ENCODE measurements at places on chromosomes 5 and 9.

GRCh38 chr9:3215658-3216057, 310.1 kb downstream of the RFX3 start:
- no peak for DNase-seq

- no peak for DNase-seq
These were observed 1800.2 kb downstream of the MAT2B start for GRCh38 chr5:165305596-165305995.

DNA sequence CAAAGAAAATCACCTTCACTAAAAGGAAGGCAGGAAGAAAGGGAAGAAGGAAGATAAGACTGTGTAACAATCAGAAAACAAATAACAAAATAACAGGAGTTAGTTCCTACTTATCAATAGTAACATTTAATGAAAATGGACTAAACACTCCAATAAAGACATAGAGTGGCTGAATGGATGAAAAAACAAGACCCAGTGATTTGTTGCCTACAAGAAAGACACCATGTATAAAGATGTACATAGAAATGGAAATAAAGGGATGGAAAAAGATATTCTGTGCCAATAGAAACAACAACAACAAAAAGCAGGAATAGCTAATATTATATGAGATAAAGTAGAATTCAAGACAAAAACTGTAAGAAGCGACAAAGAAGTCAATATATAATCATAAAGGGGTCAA, 116.8 kb downstream of the LURAP1L start:
- no peak for DNase-seq

DNA sequence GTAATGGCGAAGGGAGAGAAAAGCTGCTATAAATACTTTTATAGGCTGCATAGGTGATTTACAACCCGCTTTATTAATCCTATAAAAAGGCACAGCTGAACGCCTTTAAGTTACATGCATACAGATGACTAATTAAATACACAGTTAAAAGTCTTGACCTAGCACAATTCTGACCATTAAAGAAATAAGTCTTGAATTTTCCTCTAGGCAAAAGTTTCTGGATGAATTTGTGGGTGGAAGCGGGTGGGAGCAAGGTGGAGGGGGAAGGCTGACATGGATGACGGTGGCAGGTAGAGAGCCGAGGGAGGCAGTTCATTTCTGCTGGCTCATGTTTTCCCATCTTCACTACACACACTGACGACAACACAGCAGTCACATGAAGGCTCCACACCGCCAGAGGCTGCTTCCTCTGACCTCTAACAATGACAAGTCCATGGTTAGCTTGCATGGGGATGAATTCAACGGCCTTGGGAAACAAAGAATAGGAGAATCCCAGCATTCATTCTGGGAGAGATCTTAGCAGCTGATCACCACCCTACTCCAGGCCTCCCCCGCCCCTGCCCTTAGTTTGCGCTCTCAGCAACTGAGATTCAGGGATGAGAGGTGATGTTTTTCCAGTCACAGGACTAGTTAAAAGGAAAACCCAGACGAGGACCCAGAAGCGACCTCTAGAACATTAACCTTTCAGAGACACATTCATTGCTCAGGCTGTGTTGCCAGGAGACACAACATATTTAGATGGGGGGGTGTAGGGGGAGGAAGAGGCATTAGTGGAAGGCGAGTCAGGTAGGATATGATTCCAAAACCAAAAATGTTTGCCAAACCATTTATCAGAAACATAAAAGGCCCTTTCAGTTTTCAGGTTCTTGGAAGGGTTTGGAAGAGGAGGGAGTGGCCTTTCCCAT, 329.3 kb downstream of the PIK3R1 start:
- DNase-seq = no peak

DNA sequence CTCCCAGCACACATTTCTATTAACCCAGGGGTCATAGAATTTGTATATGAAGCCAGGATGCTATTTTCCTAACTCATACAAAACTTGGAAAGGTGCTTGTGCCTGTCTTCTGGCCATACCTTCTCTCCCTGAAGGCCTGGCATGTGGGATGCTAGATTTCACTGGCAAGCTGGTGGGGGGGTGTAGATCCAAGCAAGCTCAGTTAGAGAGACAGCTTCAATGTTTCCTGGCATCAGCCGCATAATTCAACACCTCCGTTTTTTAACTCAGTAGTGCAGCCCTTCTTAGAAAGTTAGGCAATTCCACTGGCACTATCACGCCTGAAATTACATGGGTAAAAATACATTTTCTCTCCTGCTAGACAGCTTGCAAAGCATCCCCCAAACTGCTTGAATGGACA, 51.8 kb downstream of the MEGF10 start:
- no peak for DNase-seq

Measured in NCI-H524 (cell line).